Kidney epithelial cell (primary cell): ENCODE measurements at places on chromosomes 7 and 10.
A peak's percentile ranks its signal among the peaks of the same experiment; 100 is the strongest.

GRCh38 chr7:112790586-112791003 lies 402 bp upstream of the TMEM168 start:
- no peak for DNase-seq

DNA sequence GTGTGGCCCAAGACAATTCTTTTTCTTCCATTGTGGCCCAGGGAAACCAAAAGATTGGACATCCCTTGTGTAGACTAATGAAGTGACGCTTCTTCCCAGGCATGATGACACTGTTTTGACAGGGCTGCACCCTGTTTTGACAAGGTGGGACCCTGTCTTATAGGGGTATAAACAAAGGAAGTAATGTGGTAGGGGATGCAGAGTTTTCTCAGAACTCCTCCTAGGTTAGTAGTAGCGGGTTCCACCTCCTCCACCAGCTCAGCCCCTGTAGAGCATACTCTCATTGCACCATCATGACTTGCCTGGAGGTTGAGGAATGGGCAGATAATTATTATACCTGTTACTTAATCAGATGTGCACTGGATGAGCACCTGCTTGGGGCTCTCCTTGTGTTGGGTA lies 123.1 kb downstream of the CCNY start:
- DNase-seq = no peak

DNA sequence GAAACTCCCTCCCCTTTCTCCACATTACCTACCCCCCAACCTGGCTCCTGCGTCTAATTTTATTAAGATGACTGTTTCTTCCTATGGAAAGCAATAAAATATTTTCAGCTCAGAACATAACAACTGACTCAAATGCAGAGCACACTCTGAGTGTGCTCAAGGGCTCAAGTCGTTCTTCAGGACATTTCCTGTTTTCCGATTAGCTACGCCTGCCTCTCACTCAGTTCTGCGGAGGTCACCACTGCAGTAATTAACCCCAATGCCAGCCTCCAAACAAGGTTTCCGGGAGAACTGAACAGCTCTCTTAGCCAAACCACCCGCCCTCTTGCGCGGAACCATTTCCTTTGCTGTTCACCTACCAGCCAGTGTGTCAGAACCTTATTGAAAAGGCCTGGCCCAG lies 19.3 kb downstream of the MYOF start:
- DNase-seq = no peak

GRCh38 chr10:4506095-4506494 lies 319.9 kb upstream of the AKR1E2 start:
- no peak for DNase-seq

DNA sequence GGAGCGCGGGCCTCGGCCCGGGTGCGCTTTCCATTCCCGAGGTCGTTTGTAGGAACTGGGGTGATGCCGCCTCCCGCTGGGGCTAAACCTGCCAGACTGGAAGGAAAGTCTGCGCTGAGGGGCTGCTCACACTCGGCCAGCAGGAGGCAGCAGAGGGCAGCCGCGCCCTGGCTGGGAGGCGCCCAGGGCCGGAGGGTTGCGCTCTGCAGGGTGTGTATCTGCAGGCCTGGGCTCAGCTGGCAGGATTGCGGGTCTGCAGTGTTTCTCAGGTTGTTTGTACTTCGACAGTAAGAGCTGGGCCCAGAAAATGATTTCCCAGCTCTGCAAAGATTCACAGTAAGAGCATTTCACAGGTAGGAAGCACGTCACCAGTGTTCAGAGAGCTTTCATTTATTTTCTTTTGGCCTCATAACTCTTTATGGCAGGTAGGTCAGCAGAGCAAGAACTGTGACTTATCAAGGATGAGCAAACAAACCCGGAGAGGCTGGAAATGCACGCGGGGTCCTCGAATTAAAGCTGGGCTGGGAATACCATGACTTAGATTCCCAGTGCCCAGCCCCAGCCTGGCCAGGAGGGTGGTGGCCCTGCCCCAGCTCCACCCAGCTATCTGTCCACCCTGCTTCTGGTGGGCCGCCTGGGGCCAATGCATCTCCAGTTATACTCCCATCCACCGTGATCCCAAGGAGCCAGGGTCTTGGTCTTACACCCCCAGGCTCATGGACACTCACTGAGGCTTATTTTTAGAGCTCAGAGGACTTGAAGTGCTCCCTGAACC lies 15.2 kb upstream of the PPP2R2D start:
- no peak for DNase-seq

DNA sequence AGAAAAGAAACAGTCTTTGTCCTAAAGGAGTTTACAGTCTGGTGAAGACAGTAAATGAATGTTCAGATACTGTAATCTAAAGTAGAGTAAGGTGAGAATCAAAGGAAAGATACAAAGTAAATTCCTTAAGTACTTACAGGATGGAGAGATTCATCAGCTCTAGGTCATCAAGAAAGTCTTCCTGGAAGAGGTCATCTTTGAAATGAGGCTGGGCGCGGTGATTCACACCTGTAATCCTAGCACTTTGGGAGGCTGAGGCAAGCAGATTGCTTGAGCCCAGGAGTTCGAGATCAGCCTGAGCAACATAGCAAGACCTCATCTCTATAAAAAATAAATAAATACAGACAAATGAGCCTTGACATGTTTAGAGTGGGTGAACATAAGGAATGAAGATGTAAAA lies 18.3 kb downstream of the FHIP2A start:
- DNase-seq = no peak

GRCh38 chr7:99120501-99120900 lies 23.4 kb downstream of the SMURF1 start:
- DNase-seq = no peak

- no peak for DNase-seq
Observed at GRCh38 chr10:49397036-49397999, 1.4 kb upstream of the DRGX start.

- DNase-seq = no peak
Observed at GRCh38 chr7:155464183-155464582, 6.3 kb downstream of the EN2 start.

- DNase-seq = peak; percentile 25
Observed at GRCh38 chr7:9939176-9939575, 1034.5 kb upstream of the PHF14 start.

DNA sequence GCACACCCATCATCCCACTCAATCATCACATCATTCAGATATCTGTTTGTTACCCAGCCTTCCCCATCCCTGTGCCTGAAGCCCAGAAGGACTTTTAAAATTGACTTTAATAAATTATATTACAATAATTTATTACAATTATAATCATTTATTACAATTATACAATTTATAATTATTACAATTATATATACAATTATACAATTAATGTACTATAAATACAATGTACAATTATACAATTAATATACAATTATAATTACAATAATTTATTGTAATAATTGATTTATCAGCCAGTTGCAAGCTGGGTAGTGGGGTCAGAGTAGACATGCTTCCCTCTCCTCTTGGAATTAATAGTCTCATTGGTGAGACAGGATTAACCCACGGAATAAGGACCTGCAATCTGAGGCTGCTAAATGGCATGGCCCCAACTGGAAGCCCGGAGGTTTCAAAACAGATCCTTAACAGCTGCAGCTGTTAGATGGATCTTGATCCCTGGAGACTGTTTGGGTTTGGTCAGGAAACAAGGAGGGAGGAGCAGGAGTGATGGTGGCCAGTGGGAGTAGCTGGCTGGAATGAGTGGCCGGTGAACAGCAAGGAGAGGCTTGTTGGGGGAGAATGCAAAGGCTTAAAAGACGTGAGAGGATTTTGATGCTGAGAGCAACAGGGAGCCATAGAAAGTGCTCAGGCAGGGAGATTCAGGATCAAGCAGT lies 402.8 kb upstream of the PODXL start:
- no peak for DNase-seq

DNA sequence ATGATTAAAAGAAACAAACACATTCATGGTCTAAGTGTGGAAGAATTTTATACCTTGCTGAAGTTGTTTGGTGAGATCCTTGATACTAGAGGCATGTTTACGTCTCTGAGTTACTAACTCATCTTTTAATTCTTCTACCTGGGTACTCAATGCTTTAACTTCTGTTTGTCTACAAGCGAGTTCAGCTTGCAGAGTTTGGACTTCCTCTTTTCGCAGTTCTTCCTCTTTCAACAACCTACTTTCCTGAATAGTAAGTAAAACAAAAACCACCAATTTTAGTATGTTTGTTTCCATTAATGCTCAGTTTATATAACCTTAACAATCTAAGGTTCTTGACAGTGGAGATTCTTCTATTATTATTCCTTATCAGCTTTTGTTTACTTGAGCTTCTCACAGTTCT lies 42.9 kb downstream of the CCDC186 start:
- DNase-seq = no peak

DNA sequence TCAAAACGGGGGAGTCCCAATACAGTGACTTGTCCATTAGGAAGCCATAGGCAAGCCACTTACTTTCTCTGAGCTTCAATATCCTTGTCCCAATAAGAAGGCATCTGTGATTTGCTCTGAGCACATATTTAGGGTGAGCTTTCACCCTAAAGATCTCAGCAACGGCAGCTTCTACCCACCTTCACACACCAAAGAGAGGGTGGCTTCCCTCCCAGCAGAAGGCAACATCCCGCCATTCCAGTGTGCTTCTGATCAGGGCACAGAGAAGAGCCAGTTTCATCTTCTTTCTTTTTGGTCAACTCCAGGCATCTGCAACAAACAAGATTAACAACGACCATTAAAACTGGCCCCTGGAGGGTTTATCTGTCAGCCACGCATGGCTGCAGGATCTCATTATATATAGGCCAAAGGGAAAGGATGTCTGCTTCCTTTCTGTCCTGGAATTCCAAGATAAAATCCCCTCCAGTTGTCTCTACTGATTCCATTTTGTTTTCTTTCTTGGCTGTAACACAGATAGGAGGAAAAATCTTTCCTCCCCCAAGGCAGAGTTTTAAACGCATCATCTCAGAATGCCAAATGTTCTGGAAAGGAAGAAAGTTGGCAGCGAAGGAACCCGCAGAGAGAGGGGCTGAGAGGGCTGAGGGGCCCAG lies 491 bp upstream of the SH2D4B start:
- no peak for DNase-seq

DNA sequence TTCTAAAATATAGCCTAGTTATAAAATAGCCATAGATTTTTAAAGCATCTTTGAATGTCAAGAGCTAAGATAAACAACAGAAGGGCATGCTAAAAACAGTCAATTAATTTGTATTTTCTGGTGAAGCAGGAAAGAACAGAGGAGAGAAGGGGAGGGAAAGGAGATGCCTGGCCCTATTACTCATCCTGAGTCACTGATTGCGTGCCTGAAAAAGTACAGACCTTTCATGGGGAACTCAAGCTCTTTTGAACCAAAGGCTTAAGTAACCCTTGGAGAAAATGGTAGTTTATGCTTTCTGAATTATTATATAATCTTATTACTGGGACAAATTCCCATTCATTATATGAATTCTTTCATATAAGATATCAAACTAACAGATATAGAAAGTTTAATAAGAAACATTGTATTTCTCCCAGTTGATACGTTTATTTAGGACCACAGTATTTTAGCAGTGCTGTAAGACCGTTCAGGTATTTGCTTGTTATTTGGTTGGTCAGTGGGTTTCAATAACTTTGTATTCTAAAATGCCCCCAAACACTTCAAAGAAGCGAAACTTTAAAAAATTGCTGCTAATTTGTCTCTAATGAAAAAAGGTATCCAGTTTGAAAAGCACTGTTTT lies 151.3 kb downstream of the HGF start:
- peak; percentile 74 for DNase-seq

DNA sequence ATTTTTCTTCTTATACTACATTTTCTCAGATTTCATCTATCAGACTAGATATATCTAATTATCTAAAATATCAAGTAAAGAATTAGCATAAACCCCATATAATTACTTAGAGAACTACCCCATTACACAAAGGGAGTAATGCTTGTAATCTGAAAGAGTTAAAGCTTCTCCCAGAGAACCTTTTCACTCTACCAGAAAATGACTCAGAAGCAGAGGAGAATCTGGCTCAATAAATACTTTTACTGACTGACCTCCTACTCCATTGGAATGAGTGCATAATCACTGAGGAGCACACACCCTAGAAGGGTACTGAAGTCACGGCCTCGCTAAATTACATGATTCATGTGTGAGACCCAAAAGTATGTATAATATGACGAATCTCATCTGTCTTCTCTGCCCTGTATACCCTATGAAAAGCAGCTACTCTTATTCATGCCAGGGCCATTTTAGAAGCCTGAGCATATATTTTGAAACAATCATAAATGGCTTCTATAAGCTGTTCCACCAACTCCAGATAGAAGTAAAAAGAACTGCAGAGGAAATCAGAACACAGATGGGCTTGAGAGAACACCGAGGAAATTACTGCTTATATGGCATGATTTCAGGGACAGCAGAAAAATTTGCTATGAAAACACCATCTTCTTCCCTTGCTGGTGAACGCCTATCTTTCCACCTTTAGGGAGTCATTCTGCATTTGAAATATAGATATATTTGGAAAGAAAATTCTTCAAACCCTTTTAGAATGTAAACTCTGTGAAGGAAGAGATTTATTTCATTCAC lies 32.7 kb downstream of the DNMBP start:
- peak; percentile 84 for DNase-seq

DNA sequence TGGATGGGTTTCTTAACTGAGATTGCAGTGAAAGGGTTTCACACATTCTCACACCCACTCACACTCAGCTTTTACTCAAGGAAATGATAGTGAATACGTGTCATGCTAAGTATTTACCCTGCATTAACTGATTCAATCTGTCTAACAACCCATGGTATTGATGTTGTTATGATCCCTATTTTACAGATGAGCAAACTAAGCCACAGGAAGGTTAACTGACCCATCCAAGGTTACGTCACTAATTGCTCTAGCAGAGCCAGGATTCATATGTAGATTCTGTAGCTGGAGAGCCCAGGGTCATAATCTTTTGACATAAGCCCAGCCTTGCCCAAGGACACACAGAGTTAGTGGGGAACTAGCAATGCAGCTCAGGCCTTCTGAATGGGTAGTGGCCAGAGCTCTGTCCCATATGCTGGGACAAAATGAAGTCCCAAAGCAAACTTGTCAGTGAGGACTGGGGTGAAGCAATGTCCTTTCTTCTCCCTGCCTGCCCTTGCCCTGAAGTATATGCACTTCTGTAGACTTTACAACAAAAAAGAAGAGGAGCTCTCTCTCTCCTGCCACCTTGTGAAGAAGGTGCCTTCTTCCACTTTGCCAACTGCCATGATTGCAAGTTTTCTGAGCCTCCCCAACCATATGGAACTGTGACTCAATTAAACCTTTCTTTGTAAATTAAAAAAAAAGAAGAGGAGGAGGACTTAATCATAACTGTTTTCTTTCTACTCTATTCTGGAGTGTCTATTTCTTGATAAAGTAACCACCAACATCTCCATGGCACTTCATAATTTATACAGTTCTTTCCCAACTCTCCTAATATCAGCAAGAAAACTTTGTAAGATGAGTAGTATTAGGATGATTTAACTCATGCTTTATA lies 4.9 kb upstream of the CYP3A7 start:
- no peak for DNase-seq

DNA sequence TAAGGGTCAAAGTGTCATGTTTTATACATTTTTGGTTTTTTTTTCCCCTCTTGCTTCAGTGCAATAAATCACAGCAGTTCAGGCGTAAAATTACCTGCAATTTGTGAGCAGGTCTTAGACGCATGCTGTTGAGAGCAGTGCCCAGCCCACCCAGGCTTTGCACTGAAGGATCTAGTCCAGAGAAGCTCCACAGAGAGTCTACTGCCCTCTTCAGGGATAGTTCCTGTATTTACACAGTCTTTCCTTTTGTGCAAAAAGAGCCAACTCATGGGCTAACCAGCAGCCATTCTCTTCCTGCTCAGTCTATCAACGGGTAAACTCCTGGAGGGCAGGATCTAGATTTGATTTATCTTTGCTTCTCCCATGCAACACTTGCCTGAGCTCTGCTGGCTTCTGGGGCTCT lies 82.2 kb upstream of the NAMPT start:
- no peak for DNase-seq
